ENCODE measurements at places on chromosomes 12 and 14. TPM values are rescaled to one million over a fixed set of nuclear protein-coding genes. Genes with fewer than 3 reads are reported as not detected.

RHOJ gene
- total RNA-seq, result 11.6 TPM

EID3 gene
- 1.3 TPM for total RNA-seq

IAPP gene
- total RNA-seq, result not detected

LMNTD1 gene
- total RNA-seq, result not detected

ENDOU gene
- total RNA-seq, result 0.27 TPM

GLIPR1L1 gene
- not detected for total RNA-seq

DBX2 gene
- not detected for total RNA-seq

CLBA1 gene
- total RNA-seq, result 2.6 TPM

MMP17 gene
- 2.1 TPM for total RNA-seq

TAS2R42 gene
- not detected for total RNA-seq

MYBPC1 gene
- total RNA-seq, result 2.2 TPM

RBMS2 gene
- 36.6 TPM for total RNA-seq

PEBP1 gene
- 420 TPM for total RNA-seq

SELPLG gene
- total RNA-seq, result 6.0 TPM

FGF23 gene
- total RNA-seq, result 0.10 TPM
